ENCODE measurements at places on chromosomes 7 and 10.

- no peaks in the 10 kb centered on the region for H3K36me3 ChIP-seq
- peaks cover 3% of the 10 kb centered on the region for H3K27me3 ChIP-seq
- H3K4me1 ChIP-seq = no peaks in the 10 kb centered on the region
- no peak overlapping the region for H3K27ac ChIP-seq
Measured at GRCh38 chr10:132120734-132121510, 55.2 kb downstream of the JAKMIP3 start.

- no peaks in the 10 kb centered on the region for H3K4me1 ChIP-seq
- peaks cover 14% of the 10 kb centered on the region for H3K27me3 ChIP-seq
- no peak overlapping the region for H3K27ac ChIP-seq
- no peaks in the 10 kb centered on the region for H3K36me3 ChIP-seq
- DNase-seq = no peak
Measured at GRCh38 chr7:69860486-69860885, 262.2 kb downstream of the AUTS2 start.

GRCh38 chr10:73649876-73650536 is 5.8 kb downstream of the SYNPO2L start:
- H3K36me3 ChIP-seq = no peaks in the 10 kb centered on the region
- H3K27ac ChIP-seq = no peak overlapping the region
- peaks cover 13% of the 10 kb centered on the region for H3K27me3 ChIP-seq
- no peak overlapping the region for H3K4me3 ChIP-seq
- peaks cover 3% of the 10 kb centered on the region for H3K4me1 ChIP-seq

DNA sequence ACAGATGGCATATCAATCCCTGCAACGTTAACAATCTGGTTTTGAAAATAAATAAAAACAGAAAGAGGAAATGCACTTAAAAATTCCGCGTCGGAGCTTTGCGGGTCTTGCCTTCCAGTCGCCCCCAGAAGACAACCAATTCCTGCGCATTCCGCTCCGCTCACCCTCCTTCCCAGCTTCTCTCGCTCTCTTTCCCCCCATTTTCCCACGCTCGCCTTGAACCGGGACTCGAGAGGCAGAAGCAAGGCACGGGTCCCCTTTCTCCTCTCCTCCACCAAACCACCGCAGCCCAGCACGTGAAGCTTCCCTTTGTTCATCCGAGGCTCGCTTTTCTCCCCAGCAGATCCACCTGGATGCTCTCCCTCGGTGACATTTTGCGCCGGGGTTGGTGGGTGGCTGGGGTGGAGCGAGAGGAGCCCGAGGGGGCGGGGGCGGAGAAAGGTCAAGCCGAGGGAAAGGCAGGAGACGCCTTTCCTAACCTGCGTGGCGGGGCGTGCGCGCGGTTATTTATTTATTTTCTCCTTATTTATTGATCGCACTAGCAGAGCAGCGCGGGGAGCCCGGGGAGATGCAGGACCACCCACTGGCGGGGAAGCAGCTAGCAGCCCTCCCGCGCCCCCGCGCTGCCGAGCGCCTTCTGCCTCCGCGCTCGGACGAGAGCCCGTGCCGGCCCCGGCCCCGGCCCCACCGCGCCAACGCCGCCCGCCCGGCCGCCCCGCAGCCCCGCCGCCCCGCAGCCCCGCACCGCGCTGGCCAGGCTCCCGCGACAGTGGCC is at the start of gene KCND2:
Gene KCND2 (plus strand): TSS at position 475 of the 775 bp plus-strand sequence.
- peaks cover 48% of the 10 kb centered on the region for H3K27me3 ChIP-seq
- peaks cover 4% of the 10 kb centered on the region for H3K4me1 ChIP-seq
- no peaks in the 10 kb centered on the region for H3K36me3 ChIP-seq

DNA sequence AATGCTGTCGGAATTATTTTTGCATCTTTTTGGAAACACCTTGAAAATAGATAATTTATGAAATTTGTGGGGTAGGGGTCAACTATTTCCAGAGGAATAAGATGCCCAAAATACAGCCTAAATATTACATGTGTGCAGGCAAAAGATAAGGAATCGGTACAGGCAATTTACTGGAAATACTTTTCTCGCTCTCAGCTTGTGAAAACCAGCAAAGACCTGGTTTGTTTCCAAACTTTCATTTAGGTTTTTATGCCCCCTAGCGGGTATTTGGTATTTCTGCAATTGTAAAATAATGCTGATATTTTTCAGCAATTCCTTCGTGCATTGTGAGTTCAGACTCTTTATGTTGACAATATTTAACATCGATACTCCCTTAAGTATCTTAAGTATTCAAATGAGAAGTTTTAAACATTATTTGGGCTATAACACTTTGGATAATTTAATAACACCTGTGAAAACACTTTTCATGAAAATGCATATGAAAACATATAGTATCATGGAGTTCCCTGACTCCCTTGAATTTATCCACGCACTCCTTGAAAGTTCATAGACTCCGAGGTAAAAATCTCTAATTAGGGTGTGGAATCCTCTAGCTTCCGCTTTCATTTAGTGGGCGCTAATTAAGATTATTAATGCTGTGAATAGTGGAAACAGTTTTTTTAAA is 132.4 kb downstream of the TSPAN12 start:
- no peak overlapping the region for H3K4me3 ChIP-seq
- no peaks in the 10 kb centered on the region for H3K36me3 ChIP-seq
- no peak for DNase-seq

DNA sequence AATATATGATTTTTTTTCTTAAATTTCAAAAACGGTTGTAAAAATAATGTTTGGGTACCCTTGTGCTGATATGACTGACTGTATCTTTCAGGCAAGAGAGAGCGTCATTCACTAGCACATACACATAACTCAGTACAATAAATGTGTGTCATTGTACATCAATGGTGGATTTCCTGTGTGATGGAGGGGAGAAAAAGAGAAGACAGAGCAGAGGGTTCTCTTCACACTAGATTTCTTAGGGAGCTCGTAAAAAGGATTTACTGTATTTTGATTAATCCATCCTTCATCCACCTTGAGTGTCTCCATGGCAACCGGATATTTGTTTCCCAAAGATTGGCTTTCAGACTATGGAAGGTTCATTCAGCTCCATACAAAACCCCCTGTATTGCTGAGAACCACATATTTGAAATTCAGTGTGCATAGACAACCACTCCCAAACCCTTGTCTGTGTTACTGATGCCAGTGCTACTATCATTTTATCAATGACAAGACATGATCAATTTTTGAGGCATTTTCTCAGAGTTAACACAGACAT is 150.6 kb downstream of the AKR1D1 start:
- H3K27me3 ChIP-seq = peaks cover 7% of the 10 kb centered on the region
- no peaks in the 10 kb centered on the region for H3K4me1 ChIP-seq
- no peak overlapping the region for H3K4me3 ChIP-seq

DNA sequence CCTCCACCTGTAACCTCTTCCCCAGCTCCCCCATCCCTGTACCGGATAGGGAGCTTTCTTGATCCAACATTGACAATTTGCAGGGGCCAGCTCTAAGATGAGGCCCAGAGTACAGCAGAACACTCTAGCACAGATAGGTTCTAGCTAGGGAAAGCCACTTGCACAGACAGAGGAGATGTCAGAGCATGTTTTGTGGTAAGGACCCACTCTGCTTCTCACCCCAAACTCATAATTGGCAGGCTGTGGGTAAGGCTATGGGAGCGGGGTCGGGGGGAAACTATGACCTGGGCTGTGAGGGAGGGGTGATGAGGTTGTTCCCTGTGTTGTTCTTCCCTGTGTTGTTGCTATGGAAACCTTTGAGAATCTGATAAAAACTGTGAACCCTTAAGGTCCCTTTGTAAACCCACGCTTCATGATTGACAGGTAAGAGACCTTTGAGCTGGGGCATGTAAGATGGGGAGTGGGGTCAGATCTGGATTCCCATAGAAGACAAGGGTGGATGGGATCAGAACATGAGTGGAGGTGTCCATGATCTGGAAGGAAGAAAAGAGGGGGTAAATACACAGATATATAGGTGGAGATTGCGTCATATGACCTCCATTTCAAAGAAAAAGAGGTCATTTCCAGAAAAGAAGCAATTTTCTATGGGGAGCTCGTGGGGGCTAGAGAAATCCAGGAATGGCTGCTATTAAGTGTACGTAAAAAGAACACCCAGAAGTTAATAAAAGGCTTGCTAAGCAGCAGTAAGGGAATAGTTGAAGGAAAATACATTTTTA is 4.0 kb downstream of the CALD1 start:
- H3K27ac ChIP-seq = no peak overlapping the region
- no peak for DNase-seq
- peaks cover 7% of the 10 kb centered on the region for H3K4me1 ChIP-seq
- H3K36me3 ChIP-seq = no peaks in the 10 kb centered on the region
- H3K4me3 ChIP-seq = no peak overlapping the region
